ENCODE measurements at places on chromosomes 2 and 18. TPM values are rescaled to one million over a fixed set of nuclear protein-coding genes. Genes with fewer than 3 reads are reported as not detected.

C18orf54 gene
- total RNA-seq: 4.4 TPM

CXCR1 gene
- total RNA-seq: 0.51 TPM

ALPG gene
- total RNA-seq: not detected

MROH2A gene
- not detected for total RNA-seq

PSMA8 gene
- total RNA-seq: 0.59 TPM

RESP18 gene
- total RNA-seq: not detected

SH3RF3 gene
- 11.5 TPM for total RNA-seq

UBXN2A gene
- 13.5 TPM for total RNA-seq

THAP4 gene
- 26.4 TPM for total RNA-seq

ITGB1BP1 gene
- 54.3 TPM for total RNA-seq

TTC32 gene
- 44.9 TPM for total RNA-seq

KLHL41 gene
- 0.51 TPM for total RNA-seq

KCNE4 gene
- total RNA-seq: not detected

LYG2 gene
- not detected for total RNA-seq

Data from naive thymus-derived CD4-positive, alpha-beta T cell (primary cell).